ENCODE measurements at places on chromosomes 1 and 21.

DNA sequence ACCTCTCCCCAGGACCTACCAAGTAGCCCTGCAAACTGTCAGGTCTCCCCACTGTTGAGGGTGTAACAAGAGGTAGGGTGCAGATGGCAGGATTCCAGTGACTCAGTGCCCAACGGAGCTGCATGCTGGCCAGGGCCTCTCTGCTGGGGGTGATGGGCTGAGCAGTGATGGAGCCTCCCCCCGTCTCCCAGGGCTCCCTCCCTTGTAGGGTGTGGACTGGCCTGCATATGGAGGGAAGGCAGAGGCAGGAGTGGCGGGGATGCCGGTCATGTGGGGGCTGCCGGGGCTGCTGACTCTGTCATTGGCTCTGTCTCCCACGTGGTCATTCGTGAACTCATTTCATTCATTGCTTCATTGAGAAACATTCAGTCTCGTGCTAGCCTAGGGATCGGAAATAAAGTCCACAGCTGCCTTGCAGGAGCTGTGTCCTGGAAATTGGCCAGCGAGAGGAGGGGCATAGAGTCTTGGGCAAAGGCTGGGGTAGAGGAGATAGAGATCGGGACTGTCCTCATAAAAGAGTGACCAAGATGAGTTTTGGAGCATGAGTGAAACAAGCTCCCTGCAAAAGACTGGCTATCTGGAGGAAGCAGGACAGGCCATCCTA lies 22.9 kb upstream of the DISP3 start:
- no peak for DNase-seq

DNA sequence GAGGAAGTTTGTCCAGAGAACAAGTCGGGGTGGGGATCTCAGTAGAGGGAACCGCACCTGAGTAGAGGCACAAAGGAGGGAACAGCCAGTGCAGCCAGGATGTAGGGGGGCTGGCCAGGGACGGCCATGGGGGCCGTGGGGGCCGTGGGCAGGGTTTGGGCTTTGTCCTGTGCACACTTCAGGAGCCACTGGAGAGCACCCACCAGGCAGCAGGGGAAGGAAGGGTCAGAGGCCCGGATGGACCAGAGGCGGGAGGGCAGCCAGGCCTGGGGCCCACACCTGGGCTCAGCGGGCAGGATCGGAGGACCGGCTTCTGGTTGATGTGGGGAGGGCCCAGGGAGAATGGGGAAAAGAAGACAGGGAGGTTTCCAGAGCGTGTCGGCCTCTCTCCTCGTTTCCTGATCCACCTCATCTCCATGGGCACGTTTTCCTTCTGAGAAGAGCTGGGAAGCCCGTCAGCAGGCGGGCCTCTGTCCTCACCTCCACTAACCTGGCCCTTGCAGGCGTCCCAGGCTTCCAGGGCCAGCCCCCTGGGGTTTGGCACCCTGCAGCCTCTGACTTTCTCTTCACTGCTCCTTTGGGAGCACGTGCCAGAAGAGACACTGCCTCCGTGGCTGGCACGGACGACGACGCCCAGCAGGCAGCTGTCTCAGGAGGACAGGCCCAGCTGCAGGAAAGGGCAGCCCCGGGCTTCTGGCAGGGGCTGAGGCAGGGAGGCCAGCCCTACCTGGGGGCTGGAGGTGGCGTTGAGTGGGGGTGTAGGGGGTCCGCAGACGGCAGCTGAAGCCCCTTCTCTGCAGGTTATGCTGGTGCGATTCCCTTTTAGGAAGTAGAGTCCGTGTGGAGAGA lies 16.8 kb upstream of the PDXK start:
- no peak for DNase-seq

- peak; percentile 73 for DNase-seq
Measured at GRCh38 chr1:157992031-157992832, 1.2 kb upstream of the KIRREL1 start.

DNA sequence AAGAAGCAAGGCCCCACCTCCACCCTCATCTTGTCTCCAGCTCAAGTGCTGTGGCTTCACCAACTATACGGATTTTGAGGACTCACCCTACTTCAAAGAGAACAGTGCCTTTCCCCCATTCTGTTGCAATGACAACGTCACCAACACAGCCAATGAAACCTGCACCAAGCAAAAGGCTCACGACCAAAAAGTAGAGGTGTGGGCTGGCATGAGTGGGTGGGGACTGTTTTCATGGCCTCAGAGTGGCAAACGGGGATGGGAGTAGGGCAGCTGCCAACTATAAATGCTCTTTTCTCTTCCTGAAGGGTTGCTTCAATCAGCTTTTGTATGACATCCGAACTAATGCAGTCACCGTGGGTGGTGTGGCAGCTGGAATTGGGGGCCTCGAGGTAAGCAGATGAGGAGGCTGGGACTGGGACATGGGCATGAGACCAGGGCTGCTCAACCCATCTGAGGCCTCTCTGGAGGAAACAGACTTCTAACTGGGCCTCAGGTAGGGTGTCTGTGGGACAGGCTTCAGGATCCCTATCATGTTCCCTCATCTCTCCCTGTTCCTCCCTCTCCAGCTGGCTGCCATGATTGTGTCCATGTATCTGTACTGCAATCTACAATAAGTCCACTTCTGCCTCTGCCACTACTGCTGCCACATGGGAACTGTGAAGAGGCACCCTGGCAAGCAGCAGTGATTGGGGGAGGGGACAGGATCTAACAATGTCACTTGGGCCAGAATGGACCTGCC lies 8.8 kb upstream of the P3R3URF start:
- DNase-seq: no peak

DNA sequence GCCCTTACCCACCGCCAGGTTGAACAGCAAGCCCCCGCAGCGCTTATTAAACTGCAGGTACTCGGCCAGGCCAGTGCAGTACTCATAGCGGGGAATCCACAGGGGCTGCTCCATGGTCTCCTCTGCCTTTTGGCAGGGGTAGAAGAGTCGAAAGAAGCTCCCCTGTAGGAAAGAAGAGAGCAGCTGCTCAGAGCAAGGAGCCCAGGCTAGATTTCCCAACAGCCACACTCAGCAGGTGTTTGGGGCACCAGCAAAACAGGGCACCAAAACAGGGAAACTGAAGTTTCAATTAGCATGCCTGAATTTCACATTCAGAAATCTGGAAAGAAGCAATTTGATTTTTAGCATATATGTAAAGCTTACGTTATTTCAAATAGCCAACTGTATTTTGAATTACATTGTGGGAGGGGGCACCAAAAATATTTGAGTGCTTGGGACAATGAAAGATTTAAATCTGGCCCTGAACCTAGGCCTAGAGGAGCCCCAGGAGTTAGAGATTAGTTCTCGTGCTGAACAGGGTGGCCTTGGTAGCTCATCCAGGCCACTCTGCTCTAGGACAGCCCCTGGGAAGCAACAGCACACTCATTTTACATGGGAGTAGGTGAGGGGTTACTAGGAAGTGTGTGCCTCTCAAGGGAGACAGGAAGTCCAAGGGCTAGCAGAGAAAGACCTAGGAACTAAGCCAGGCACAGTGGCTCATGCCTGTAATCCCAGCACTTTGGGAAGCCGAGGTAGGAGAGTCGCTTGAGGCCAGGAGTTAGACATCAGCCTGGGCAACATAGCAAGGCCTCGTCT lies 8.2 kb downstream of the PAFAH2 start:
- no peak for DNase-seq

GRCh38 chr1:150555971-150556865 lies 7.0 kb downstream of the ADAMTSL4 start:
- no peak for DNase-seq
